Heart right ventricle (tissue), 16 donors: ENCODE measurements at places on chromosomes 11 and 22. TPM values are rescaled to one million over a fixed set of nuclear protein-coding genes. Genes with fewer than 3 reads are reported as not detected.

DNA sequence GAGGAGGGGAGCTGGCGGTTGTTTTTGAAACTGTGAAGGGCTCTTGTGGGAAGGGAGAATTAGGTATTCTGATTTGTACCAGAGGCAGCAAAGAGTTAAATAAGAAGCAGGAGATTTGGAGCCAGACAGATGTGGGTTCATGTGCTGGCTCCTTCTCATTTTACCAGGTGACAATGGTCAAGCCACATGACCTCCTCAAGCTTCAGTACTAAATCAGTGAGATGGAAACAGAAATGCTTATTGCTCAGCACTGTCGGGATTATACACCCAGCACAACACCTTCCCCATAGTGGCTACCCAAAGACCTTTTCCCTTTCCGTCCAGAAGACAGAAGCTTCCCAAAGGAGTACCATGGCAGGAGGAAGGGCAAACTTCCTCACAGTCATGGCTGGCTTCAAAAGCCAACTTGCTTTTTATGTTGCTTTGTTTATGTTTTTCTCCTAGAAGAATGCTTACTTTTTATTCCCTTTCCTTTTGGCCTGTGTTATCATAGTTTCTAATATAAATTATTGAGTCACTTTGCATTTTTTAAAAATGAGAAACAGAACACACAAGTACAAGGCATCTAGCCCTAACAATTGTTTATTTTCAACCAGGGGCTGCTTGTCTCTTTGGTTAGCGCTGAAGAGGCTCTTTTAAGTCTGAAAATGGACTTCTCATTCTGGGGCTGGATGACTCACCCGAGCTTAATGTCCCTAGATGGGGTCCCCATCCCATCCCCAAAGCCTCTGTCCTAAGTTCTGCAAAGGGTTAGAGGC is 181.5 kb upstream of the ZBED5 start:
- no peak for DNase-seq

DNA sequence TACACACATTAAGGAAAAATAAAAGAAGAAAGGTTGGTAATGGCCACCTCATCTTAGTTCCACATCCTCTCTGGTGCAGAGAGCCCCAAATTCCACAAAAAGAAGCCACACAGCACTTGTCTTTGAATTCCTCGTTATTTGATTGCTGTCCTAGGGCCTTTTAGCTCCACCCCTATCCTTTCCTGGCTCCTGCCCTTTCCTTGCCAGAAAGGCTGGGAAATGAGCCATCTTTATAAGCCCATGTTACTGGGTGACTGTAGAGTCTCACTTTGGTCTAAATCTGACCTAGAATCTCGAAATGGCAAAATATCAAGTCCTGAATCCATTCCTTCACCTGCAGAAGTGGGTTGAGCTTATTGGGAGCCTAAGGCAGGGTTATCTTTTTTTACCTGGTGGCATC is 4.3 kb upstream of the TMEM132A start:
- DNase-seq, result no peak

P2RX6 gene
- total RNA-seq, result 0.81 TPM

- DNase-seq, result no peak
These were observed 1.8 kb upstream of the MYO7A start for GRCh38 chr11:77126156-77126775.

- no peak for DNase-seq
These were observed 165.0 kb upstream of the TRPC6 start for GRCh38 chr11:101748572-101749344.

YPEL1 gene
- total RNA-seq, result 1.5 TPM
